ENCODE measurements at places on chromosomes 12 and 14. TPM values are rescaled to one million over a fixed set of nuclear protein-coding genes. Genes with fewer than 3 reads are reported as not detected.

The ZNF891 gene
- total RNA-seq: 2.3 TPM

The ESPL1 gene
- 6.5 TPM for total RNA-seq

DNA sequence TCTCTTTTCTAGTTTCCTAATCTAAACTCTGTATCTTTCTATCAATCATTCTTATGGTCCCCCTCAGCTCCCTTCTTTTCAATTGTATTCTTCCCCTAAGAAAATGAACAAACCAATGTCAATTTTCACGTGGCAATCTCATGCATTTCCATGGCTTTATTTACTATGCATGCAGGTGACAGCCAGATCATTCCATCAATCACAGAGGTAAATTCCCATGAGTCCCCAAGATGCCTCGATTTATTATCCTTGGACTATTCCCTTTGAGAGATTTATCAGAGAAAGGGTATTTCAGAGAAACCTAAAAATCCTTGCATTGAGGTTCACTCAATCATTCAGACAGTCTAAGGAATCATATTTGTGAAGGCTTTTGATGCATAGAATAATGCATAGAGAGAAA, 301.2 kb downstream of the DIO2 start:
- DNase-seq: no peak

- no peak for DNase-seq
These were observed 1155.2 kb downstream of the TMEM121 start for GRCh38 chr14:106681568-106681967.

DNA sequence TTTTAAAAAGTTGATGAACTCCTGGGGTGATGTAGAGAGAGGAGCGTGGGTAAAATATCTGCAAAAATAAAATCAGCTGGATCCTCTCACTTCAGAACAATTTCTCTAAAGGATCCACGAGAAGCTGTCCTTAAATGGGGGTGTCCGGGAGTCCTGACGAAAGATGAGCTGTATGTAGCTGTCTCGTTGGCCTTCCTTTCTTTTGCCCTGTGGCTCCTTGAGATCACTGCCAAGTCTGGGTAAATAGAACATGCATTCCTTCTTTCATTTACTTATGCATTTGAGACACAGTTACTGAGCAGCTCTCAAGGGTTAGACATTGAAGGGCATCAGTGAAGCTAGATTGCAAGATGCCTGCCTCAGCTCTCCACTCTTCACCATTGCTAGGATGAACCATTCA, 35.2 kb upstream of the TXNRD1 start:
- no peak for DNase-seq
